ENCODE measurements at places on chromosomes 1 and 21.

DNA sequence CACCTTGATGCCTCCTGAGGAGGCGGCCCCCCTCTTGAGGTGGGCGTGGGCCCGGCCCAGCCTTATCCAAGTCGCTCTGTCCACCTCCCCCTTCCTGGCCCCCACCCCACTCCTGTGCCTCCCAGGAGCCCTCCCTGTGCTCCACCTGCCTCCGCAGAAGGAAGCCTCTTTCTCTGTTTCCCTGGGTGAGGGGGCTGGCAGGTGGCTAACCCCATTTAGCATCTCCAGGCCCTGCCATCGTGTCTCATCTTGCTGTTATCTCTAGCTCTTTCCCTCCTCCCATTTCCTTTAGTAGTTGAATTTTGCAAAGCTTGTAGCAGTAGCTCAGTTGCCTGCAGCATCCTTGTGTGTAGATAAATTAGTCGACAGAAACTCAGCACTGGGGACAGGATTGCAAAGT, 7.2 kb downstream of the RNF187 start:
- no peak for DNase-seq

GRCh38 chr1:219676012-219676765, 63.3 kb upstream of the ZC3H11B start:
- no peak for DNase-seq

DNA sequence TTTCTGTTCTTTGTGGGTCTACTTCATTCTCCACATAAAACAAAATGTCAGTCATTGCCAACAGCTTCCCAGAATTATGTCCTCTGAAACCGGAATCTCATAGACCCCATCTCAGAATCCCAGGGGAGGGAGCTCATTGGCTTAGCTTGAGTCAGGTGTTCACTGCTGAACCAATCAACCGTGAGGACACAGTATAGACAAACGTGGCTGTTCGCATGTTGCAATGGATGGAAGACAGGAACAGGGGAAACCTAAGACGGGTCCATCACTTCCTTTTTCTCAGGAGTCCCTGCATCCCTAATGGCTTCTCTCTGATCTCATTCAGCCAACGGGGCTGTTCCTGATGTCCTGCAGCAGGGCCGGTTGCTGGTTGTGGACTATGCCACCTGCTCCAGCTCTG, 9.1 kb downstream of the CELA2A start:
- no peak for DNase-seq

DNA sequence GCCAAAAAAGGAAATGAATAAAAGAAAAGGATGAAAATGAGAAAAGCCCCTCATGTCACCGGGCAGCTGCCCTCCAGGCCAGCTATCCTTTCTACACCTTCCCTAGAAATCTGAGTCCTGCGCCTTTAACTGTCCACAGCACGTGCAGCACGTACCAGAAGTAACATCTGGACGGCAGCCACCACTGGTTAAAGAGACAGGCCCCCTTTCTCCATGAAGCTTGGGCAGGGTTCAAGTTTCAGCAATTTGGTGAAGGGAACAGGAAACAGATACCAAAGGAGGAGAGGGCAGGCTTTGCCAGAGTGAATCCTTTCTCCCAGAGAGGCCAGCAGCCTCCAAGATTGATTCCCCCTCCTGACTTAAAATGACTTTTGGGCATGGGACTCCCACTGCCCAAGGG, 3.6 kb upstream of the KIAA2013 start:
- peak; percentile 86 for DNase-seq

DNA sequence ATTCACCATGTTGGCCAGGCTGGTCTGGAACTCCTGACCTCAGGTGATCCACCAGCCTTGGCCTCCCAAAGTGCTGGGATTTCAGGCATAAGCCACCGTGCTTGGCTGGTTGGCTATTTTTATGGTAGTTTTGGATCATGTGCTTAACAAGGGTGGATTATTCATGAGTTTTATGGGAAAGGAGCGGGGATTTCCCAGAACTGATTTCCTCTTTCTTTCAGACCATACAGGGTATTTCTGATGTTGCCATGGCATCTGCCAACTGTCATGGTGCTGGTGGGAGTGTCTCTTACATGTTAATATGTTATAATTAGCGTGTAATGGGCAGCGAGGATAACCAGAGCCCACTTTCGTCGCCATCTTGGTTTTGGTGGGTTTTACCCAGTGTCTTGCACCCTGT, 3.2 kb downstream of the TRPM2 start:
- DNase-seq = no peak

- DNase-seq = peak; percentile 18
These were observed 32.1 kb upstream of the EPHX4 start for GRCh38 chr1:91997607-91998195.

GRCh38 chr1:100627054-100627716, 89.2 kb downstream of the GPR88 start:
- no peak for DNase-seq

DNA sequence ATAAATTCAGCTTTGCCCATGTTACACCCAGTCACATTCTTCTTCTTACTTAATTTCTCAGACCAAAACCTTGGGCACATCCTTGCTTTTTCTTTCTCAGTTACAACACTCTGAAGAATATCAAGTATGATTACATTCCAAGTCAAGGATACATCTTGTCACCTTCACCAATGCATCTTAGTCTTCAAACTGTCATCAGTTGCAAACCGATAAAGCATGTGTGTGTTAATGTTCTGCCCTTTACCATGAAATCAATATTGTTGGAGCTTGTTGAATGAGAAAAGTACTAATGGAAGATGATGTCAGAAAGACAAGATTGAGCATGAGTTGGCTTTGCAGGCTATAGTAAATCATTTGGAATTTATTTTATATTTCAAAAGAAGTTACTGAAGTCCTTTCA, 764.6 kb downstream of the NCAM2 start:
- DNase-seq = no peak

DNA sequence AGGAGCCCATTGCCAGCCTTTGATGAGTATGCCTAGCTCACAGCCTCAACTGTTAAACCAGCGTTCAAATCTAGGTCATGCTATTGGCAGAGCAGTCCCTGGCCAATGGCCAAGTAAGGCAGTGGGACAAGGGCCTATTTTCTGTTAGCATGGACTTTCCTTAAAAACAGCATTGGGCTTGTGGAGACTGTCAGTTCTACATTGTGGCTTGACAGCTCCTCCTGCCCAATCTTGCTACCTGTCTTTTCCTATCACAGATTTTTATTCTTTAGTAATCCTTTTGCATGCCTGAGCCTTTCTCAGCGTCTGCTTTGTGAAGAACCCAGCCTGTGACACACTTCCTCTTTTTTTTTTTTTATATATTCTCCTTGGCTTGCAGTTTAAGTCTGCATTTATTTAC, 56.4 kb downstream of the DIP2A start:
- DNase-seq = peak; percentile 31

DNA sequence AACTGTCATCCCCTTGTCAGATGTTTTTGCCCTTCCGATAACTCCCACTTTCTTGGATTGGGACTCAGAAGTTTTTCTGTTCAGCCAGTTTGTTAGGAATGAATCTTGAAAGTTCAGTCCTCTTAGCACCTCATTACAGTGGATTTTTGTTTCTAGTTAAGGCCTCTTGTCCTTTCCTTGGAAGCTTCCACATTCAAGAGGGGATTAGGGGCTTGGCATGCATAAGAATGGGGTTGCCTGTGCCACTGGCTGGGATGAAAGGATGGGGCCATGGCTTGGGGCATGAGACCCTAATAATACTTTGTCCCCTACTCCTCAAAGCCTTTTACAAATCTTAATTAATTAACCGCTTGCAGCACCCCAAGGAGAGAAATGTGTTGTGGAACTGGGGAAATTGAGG, 2.4 kb upstream of the DHDDS start:
- DNase-seq = no peak

DNA sequence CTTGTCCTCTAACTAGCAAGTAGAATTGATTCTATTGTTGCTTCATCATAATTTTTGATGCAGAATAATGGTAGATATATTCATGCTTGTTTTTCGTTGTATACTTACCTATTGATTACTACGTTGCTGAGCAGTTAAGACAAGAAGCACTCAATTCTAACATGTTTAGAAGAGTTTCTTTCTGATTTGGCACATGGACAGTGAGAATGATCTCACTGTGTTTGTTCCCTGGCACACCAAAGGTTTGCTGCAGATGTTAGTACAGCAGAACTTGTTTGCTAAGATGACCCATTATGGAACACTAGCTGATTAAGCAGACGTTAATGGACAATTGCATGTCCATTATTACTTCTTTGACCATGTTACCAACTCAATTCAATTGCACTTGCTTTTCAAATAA, 184.7 kb upstream of the SGIP1 start:
- DNase-seq = no peak

DNA sequence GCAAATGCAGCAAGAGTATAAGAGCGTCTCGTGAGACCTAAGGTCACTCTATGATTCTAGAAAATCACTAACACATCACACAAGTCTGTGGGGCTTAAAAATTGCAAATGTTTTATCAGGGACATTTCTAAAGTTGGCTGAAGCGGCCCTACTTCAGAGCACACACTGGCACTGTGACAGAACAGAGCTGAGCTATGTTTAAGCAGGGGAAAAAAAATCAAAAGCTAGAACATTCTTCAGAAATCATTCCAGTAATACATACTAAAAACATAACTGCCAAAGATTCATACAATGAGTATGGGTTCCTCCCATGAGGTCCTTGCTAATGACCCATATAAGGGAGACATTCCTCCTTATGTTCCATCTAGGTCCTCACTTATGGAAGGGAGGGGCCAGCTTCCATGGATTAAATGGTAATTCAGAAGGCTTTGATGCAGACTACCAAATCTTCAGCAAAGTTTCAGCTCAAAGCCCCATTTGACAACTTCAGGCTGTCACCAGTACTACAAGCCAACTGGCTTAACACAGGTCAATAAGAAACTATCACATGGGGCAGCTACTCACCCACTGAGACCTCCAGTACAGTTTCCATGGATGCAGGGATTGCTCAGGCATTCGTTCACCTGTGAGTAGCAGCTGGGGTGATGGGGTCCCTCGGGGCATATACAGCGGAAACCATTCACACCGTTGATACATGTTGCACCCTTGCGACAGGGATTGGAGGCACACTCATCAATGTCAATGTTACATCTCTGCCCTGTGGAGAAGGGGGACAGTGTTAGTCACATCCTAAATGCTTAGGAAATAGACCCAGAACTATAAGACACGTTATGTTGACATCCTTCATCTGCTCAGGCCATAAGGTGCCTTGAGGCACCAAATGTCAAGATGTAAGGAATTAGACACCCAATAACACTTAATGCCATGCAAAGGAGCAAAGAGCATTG, 58.4 kb upstream of the ADAM30 start:
- DNase-seq = no peak

- no peak for DNase-seq
These were observed 26.7 kb upstream of the KCNK1 start for GRCh38 chr1:233587196-233587595.

GRCh38 chr1:66355756-66356155, 178.2 kb upstream of the SGIP1 start:
- DNase-seq = no peak

DNA sequence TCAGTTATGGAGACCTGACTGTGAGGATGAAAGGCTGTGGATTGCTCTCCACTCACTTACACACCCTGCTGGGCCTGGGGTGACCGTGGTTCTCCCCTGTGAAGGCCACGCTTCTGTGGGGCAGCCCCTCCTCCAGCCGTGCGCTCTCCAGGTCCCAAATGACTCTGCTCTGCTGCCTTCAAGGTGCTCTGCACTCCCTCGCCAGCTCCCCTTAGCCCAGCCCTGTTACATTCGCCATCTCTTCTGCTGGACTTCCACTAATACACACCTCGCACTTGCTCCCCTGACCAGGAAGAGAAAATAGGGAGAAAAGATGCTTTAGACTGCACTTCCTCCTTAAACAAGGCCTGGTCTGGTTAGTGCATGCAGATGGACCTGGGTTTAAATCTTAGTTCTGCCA, 24.6 kb downstream of the OPTC start:
- no peak for DNase-seq

DNA sequence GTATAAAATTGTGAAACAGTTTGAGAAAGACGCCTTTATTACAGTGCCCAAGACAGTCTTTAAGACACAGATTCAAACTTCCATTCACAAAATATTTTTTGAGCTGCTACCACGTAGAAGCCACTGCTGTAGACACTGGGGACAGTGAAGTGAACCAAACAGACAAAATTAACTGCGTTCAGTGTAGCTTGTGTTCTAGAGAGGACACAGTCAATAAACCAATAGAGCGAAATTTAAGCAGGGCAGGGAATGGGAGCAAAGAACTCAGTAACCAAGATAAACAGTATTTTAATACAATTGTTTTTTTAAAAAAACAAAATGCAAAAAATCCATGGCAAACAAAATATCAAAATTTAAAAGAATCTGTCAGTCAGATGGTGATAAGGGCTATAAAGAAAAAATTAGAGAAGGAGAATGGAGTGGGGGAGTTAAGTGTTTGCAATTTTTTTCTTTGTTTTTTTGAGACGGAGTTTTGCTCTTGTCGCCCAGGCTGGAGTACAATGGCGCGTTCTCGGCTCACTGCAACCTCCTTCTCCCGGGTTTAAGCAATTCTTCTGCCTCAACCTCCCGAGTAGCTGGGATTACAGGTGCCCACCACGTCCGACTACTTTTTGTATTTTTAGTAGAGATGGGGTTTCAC, 719 bp upstream of the PARS2 start:
- DNase-seq = no peak

DNA sequence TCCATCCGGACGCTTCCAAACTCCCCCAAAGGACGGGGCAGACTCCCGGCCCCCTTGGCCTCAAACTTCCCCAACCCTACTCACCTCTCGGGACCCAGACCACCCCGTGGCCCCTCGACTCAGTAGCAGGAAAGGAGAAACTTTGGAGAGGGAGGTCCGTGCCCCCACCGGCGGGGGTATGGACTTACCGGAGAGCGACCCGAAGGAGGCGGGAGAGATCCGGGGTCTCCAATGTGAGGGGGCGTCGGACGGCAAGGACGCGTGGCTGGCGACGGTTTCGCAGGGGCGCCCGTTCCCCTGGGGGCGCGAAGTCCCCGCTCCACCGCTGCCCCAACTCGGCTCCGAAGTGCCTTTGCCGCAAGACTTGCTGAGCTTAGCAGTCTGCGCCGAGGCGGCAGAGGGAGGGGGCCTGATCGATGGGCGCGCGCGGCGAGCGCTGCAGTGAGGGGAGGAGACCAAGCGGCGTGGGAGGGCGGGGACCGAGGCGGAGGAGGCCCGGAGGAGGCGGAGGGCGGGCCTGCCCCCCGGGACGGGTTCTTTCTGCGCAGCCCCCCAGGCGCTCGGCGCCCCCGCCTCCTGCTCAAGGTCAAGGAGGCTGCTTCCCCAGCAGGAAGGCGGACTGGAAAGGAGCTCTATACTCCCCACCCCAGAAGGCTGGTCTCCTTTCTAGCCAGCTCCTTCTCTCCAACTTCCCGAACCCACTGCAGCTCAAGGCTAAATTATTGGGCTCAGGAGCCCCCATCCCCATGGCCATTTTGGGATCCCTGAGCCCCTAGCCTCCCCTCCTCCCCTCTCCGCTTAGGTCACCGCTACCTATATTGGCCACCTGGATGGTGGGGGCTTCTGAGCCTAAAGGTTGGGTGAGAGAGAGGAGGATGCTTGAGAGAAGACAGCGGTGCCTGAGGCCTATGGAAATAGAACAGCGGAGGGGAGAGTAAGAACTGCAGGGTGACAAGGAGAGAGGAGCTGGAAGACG, at the start of gene SYT2:
Gene SYT2 (minus strand): TSS at position 385 of the 976 bp plus-strand sequence. CDS start 104,682 bp downstream, outside the sequence.
- peak; percentile 43 for DNase-seq

GRCh38 chr1:39866767-39867166, 16.5 kb downstream of the TRIT1 start:
- no peak for DNase-seq

GRCh38 chr1:7885513-7886404, 32.9 kb upstream of the UTS2 start:
- no peak for DNase-seq

GRCh38 chr1:9340864-9341263, 48.2 kb downstream of the SPSB1 start:
- peak; percentile 53 for DNase-seq

GRCh38 chr1:156860113-156860627, 495 bp upstream of the NTRK1 start:
- peak; percentile 56 for DNase-seq
